ENCODE measurements at places on chromosomes 7 and 10.

GRCh38 chr7:95503271-95504131, 17.8 kb downstream of the ASB4 start:
- no peak for DNase-seq

DNA sequence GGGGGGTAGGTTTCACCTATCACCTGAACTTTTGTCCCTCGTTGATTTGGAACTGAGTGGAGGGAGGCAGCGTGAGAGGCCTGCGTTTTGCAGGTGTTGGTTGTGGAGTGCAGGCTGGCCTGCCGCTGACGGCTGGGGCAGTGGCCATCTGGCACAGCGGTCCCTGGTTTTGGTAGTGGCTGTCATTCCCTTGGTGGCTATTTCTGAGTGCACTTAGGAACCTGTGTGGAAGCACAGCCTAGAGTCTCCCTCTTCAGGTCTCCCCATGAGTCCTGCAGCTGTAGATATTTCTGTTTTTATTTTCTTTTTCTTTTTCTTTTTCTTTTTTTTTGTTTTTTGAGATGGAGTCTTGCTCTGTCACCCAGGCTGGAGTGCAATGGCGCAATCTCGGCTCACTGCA, 129.2 kb downstream of the CUL2 start:
- no peak for DNase-seq

DNA sequence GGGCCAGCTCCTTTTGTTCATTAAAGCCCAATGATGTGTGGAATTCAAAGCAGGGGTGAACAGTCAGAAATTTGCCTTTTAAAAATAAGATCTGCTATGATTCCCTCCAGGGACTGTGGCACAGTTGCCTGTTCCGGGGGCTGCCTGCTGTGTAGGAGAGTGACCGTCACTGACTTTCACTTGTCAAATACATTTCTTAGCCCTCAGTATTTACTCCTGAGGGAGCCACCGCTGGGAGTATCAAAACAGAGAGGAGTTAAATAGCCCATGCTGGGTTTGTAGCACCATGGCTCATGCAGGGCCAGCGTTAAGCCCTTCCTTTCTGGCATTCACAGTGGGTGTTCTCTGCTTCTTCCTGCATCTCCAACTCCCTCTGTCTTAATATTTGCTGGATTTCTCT, 897.8 kb downstream of the SORCS3 start:
- no peak for DNase-seq

GRCh38 chr10:44921506-44921905, 10.4 kb downstream of the TMEM72 start:
- no peak for DNase-seq

DNA sequence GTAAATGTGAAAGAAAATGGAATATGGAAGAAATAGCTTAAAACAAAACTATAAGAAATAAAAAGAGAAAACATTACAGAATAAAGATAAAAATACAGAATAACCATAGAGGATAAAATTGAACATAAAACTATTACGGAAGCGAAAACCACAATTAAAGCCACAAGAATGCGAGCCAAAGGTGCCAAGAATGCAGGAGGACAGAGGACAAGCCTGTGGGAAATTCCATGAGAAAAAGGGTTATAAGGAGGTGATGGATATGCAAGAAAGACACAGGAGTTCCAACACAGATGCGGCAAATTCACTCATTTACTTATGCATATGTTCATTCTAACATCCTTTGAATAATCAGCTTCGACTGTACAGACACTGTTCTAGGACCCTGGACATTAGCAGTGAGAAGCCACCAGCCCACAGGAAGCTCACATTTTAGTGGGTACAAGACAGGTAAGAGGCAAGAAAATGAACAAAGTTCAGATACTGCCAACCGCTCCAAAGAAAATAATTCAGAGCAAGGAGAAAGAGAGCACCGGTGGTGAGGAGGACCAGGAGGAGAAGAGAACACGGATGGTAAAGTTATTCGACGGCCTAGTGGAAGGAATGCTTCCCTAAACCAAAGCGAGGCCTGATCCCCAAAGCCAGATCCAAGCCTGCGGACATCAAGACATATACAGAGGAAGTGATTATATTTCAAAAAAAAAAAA, 213.7 kb upstream of the MGMT start:
- DNase-seq = no peak

DNA sequence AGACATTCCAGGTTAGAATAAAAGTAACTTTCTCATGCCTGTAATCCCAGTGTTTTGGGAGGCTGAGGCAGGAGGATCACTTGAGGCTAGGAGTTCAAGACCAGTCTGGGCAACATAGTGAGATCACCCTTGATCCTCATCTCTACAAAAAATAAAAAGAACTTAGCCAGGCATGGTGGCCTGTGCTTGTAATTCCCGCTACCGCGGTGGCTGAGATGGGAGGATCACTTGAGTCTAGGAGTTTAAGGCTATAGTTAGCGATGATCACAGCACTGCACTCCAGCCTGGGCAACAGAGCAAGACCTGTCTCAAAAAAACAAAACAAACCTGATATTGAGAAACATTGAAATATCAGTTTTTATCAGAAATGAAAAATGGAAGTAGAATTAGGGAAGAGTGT, 4.6 kb downstream of the TET1 start:
- DNase-seq = no peak

DNA sequence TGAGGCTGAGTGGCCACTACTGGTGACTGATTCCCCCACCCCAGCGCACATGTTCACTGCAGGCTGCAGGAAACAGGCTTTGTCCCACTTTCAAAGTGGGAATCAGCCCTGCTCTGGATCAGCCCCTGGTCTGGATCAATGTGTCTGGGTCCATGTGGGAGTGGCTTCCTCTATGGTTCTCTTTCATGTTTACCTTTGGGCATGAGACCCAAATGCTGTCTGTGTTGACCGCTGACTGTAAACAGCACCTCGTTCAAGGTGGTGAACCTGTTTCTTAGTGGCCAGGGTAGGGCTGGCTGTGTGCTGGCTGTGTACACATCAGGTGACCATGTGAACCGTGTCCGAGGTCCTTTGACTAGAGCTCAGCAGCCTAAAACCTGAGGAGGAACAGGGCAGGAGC, 121.8 kb downstream of the CAMK1D start:
- DNase-seq = no peak

DNA sequence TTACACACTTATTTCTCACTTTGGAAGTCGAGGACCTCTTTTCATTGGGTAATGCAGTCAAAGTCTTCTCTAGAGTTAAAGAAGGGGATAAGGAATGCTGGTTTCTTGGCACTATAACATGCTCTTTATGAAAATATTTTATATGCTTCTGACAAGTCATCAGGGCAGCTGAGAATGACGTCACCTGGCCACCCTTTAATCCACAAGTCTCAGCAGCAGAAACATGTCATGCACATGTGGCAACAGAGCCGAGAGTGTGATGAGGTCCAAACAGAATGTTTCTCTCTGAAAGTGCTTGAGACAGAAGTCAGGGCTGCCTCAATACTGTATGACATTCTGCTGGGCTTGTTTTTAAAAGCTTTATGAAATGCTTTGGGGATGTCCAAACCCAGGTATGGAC, 63.5 kb upstream of the C10orf90 start:
- DNase-seq = no peak

DNA sequence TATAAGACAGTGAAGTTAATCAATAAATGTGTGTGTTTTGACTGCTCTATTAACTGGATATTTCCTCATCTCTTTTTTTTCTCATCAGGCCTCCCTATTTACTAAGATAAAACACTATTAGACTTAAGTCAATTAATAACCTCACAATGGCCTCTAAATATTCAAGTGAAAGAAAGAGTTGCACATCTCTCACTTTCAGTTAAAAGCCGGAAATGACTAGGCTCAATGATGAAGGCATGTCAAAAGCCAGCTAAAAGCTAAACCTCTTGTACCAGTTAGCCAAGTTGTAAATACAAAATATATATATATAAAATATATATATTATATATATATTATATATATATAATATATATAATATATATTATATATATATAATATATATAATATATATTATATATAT, 127.0 kb upstream of the MEOX2 start:
- no peak for DNase-seq

DNA sequence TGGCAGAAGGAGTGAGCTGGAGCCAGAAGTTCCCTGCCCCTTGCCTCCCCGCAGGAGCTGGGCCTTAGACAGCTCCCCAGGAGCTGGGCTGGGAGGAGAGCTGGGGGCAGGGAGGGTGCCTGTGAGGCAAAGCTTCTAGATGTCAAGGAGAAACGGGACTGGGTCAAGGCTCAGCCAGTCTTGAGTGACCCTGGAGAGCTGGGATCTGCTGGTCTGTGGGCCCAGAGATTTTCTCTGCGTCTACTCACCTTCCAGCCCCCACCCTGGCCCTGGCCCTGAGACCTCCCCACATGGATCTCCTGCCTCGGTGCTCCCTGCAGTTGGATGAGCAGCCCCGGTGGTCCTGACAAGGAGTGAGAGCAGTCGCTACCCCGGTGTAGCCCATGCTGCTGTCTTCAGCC, 20.3 kb upstream of the SHH start:
- DNase-seq = no peak

GRCh38 chr10:62148155-62148554, 120.5 kb downstream of the RTKN2 start:
- no peak for DNase-seq

Measured in GM18507 (cell line).